GM10248 (cell line): ENCODE measurements at places on chromosomes 12 and 14.

GRCh38 chr12:47983541-47984115 is 20.2 kb downstream of the TMEM106C start:
- no peak for DNase-seq

DNA sequence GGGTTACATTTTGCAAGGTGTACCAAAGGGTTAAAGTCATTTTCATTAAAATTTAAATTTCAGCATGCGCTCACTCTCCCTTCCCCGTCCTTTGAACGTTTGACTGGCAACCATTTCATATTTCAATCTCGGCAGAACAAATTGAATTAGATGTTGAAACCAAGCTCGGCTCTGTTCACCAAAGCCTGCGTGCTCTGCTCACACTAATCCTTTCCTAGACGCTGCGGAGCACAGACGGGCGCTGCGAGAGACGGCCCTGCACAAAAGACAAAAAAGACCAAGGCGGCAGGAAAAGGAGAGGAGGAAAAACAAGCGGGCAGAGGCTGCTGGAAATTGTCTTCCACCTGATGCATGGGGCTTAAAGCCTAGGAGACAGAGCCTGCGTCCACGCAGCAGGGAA is 149.3 kb downstream of the RBM19 start:
- DNase-seq = no peak

GRCh38 chr12:88985011-88985410 is 367.3 kb downstream of the DUSP6 start:
- DNase-seq = no peak

- no peak for DNase-seq
These were observed 158.3 kb downstream of the ADGRD1 start for GRCh38 chr12:131112021-131112420.

DNA sequence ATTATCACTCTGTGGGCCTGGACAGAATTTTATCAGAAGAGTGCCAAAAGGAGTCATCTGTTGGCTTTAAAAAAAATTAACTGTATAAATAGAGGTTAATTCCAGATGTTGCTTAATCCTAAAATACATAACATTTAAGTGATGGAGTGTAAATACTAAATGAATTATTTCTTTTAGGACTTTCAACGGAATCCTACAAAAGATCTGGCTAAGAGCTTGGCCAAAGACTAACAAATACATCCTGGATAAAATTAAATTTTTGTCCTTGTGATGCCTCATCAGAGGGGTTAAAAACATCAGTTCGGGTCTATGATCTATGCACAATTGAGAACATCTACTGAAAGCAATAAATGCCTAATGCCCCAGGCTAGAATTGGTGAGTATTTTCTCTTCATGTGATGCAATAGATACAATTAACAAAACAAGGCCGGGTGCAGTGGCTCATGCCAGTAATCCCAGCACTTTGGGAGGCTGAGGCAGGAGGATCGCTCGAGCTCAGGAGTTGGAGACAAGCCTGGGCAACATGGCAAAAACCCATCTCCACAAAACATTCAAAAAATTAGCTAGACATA is 49.8 kb upstream of the RAP1B start:
- no peak for DNase-seq

GRCh38 chr12:132766380-132767085 is 4.9 kb upstream of the ANKLE2 start:
- DNase-seq = no peak

- DNase-seq = peak; percentile 86
These were observed at the start of gene POU6F1 for GRCh38 chr12:51217968-51218606. POU6F1 (minus strand) TSS chr12:51218062; CDS start chr12:51206836, 11,226 bp downstream.

- DNase-seq = no peak
These were observed 80.7 kb downstream of the SLC25A47 start for GRCh38 chr14:100403802-100404365.

DNA sequence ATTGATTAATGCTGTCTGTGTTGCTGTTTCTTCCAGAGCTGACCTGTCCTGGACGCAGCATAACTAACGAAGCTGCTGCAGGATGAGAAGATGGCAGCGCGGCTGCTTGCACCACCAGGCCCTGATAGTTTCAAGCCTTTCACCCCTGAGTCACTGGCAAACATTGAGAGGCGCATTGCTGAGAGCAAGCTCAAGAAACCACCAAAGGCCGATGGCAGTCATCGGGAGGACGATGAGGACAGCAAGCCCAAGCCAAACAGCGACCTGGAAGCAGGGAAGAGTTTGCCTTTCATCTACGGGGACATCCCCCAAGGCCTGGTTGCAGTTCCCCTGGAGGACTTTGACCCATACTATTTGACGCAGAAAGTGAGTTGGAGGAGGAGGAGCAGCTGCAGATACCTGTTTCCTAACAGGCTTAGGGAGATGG is 71.7 kb downstream of the SCN8A start:
- no peak for DNase-seq

- DNase-seq = no peak
These were observed 2.9 kb downstream of the TNFRSF1A start for GRCh38 chr12:6338955-6339354.

DNA sequence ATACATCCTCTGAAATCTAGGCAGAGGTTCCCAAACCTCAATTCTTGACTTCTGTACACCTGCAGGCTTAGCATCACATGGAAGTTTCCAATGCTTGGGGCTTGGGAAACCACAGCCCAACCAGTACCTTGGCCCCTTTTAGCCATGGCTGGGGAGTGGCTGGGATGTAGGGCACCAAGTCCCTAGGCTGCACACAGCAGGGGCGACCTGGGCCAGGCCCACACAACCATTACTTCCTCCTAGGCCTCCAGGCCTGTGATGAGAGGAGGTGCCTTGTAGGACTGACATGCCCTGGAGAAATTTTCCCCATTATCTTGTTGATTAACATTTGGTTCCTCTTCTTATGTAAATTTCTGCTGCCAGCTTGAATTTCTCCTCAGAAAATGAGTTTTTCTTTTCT is 1387.4 kb downstream of the FSCB start:
- DNase-seq = no peak

DNA sequence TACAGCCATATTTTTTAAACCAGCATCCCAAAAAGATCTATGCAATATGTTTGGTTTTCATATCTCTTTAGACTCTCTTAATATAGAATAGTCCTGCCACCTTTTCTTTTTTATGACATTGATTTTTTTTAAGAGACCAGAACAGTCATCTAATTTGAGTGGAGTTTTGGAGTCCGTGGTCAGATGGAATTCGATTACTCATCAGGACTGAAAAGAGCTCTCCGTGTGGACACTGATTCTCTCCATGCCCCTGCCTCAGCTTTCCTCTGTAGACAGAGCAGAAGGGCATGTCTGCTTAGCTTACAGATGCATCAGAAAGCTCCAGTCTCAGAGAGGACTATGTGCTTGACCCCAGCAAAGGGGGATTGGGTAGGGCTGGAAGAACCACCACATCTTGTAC is 27.8 kb downstream of the SMCO2 start:
- no peak for DNase-seq

GRCh38 chr12:67474934-67475620 is 173.5 kb upstream of the DYRK2 start:
- DNase-seq = no peak

- no peak for DNase-seq
These were observed 324.4 kb downstream of the PAWR start for GRCh38 chr12:79366374-79366773.

DNA sequence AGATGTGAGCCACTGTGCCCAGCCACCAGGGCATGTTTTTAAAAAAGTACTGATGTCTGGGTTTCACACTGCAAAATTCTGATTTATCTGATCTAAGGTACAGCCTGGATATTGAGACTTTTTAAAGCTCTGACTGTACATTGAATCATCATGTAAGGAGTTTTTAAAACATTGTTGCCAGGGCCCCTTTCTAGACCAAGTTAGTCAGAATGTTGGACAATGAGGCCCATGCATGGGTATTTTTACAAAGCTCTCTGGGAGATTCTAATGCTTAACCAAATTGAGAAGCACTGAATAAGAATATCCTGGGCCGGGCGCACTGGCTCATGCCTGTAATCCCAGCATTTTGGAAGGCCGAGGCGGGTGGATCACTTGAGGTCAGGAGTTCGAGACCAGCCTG is 16.7 kb downstream of the TMEM19 start:
- no peak for DNase-seq

GRCh38 chr14:77529963-77530362 is 31.3 kb upstream of the ISM2 start:
- no peak for DNase-seq
